Stimulated activated CD8-positive, alpha-beta memory T cell treated with anti-CD3 and anti-CD28 coated beads, Interleukin-15, amount 100 ng/mL, for 4 hours (primary cell): ENCODE measurements at places on chromosomes 4 and X.

GRCh38 chr4:120692964-120693363, 229.6 kb downstream of the PRDM5 start:
- DNase-seq: no peak

DNA sequence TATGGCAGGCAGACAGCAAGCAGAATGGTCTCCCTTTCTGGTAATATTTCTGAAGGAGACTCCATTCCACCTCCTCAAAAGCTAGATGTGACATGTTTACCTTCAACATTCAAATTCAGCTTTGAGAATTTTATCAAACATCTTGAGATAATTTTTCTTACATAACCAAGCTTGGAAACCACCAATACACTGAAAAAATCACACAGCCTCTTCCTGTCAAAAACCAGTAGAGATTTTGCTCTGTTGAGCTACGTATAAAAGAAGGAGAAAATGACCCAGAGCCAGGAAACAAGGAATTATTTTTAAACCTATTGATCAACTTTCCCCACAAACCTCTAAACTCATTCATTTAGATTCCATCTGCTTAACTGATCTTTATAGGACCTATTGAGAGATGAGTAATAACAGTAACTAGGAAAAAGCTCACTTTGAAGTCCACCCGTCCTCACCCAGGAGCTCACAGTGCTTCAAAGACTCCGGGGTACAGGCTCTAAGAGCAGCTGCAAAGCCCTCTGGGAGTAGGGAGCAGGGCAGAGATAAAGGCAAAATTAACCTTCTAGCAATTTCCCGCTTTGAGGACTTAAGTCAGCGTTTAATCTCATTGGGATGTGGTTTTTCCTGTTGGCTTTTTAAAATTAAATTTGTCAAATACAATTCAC, 318.2 kb upstream of the RASGEF1B start:
- DNase-seq: no peak

DNA sequence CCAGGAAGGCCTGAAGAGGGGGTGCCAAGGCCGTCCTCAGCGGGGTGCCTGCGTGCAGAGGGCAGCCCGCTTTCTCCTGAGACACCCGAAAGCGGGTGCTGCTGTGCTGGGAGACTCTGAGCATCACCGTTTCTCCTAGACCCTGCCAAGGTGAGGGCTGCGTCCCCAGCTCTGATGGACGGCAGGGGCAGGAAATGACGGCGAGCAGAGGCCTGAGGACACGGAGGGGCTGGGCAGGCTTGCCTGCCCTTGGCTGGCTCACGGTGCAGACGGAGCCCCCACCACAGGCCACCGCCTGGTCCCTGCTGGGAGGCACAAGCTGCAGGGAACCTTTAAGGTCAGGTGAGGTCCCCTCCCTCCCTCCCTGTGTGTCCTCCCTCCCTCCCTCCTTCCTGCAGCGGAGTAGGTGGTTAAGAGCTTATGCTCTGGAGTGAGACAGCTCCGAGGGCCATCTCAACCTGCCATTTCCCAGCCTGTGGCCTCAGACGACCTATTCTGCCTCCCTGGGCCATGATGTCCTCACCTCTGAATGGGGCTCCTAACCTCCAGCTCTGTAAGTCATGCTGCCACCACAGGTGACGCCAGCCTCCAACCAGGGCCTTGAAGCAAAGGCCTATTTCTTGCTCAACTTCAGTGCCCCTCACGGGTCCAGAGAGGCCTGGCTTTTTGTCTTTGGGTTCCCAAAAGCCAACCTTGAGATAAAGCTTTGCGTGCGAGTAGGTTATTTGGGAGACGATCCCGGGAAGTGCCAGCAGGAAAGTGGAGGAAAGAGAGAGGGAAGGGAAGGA, 54.2 kb upstream of the GRPEL1 start:
- DNase-seq: no peak

GRCh38 chr4:130336585-130337217, 1240.7 kb downstream of the C4orf33 start:
- DNase-seq: no peak

- no peak for DNase-seq
Measured at GRCh38 chr4:23040539-23040938, 347.8 kb downstream of the GBA3 start.

DNA sequence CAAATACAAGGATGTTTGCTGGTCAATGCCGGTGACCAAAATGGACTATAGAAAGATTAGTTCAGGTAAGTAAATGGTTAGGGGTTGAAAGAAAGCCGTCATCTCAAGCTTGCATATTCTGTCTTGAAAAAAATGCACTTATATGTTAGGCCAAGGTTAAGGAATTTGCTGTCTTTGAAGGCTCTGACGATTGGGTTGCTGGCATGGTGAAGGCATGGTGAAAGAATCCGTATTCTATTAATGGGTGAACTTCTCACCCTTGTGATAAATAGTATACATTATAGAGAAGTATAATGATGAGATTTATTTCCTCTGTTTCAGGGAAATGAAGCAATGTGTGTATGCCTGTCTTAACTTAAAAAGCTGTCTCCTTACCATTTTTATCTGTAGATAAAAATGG, 132.6 kb downstream of the ADGRL3 start:
- no peak for DNase-seq

DNA sequence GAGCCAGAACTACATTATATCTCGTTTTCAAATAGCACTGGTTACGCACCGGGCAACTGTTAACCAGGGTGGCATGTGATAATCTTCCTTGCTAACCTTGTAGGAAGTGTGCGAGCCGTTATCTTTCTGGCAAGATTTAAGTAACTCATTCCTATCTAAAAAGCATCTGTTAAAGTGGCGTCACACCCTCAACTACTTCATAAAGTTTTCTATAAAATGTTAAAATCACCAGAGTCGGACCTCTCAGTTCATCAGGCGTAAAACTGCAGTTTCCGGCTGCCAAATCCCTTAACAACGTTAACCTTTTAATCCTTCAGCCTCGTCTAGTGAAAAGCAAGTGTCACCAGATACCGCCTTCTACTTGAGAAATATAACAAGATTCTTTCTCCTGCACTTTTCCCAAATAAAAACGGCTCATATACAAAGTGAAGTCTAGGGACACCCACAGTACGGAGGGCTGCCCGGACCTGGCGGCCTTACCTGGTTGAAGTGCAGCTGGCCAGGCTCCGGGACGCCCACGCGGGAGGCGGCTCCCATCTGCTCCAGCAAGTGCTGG, 1.2 kb downstream of the SLC39A8 start:
- DNase-seq: peak; percentile 24

DNA sequence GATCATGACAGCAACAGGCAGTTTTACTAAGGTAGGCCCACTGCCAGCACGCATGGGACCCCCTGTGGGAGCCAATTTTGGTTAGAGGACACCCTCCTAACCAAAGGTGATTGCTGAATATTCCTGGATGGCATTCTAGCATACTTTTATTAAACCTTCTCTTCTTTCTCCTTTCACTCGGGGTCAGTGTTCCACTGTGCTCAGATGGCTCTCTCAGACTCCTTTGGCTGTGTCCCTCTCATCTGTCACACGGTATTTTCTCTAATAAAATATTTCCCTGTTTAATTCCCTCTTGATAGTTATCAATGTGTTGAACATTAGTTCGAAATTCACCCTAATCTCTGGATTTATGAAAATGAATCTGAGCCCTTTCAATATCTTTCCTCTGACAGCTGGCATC, 1315.3 kb downstream of the FSTL5 start:
- no peak for DNase-seq

DNA sequence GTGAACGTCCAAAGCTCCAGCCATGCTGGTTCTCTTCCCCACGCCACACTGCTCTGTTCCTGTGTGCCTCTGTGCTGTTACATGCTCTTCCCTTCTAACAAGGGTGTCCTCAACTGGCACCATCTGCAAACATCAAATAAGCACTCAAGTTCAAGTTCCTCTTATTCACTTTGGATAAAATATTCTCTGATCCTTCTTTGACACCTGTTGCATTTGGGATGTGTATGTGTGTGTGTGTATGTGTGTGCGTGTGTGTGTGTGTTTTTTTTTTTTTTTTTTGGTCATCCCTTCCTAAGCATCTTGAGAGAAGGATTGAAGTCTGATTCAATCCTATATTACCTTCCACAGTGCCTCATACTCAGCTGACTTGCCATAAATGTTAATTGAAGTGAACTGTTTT, 204.0 kb upstream of the ANXA3 start:
- no peak for DNase-seq
